ENCODE measurements at places on chromosomes 7 and 10.

- peak; percentile 67 for DNase-seq
Observed at GRCh38 chr7:123070702-123071286, 75.3 kb upstream of the TAS2R16 start.

GRCh38 chr7:123580406-123581161, 21.0 kb upstream of the ASB15 start:
- DNase-seq: peak; percentile 14

DNA sequence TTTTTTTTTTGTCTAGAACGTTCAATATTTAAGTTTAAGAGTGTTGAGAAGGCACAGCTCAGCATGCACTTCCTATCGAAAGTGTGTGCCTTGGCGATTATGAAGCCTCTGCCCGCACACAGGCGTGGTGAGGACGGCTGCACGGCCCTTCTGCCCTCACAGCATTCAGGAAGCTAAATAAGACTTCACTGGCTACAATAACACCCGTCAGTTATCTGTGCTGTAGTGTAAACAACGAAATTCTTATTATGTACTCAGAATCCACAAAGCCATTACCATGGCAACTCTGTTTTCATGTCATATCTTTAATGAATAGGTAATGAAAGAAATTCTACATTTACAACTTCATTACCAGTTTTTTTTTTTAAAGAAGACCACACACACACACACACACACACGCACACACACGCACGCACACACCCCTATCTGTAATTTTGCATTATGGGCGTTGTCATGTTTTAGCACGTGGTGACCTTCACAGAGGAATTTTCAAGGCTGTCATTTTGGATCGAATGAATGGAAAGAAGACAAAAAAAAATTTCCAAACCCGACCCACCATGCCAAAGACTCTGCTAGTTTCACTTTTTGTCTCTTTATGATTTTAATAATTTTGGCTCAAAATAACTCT, 254.8 kb upstream of the CTBP2 start:
- DNase-seq: no peak

DNA sequence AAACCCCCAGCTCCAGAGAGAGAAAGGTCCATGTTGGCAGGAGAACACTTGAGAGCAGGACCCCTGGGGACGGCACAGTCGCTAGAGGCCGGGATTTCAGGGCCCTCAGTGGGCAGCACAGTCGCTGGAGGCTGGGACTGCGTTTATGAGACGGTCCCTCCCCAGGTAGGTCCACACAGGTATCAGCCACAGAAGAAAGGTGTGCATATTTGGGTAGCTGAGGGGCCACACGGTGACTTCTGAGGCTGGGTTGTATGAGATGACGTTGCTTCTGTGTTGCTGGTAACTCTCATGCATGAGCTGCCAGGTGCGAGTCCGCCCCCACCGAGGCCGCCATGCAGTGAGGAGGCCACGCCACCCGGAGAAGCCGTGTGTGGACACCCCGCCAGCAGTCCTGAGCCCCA, 56.9 kb upstream of the PPP2R2D start:
- no peak for DNase-seq

GRCh38 chr7:69691734-69692133, 93.5 kb downstream of the AUTS2 start:
- no peak for DNase-seq

DNA sequence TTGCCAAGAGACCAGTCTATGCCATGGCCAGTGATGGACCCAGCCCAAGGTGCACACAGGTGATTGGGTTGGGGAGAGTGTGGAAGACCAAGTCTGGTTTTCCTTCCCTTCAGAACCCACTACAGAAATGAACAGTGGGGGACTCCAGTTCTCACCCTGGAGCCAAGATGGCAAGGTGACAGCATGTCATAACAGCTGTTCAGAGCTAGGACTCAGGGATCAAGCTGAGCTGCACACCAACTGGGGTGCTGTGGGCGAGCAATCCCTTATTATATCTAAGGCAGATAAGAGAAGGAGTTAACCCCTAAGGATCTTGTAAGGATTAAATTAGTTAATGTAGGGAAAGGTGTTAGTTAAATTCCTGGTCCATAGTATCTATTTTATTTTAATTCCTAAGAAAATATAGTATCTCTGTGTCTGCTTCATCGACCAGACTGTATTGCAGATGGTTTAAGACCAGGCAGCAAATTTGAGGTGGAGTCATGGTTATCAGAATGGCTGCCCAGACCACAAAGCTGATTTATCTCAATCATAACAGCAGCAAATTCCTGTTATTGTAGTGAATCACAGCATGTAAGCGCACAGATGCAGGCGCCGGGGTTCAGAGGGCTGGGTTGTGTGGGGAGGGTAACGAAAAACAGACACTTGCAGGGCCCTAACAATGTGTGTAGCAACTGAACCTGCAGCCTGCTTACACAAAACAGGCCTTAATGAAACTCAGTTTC, 208.7 kb upstream of the ZNF32 start:
- no peak for DNase-seq

Measured in T47D (cell line).